GM23248 (cell line): ENCODE measurements at places on chromosomes 4 and X. TPM values are rescaled to one million over a fixed set of nuclear protein-coding genes. Genes with fewer than 3 reads are reported as not detected.

SORBS2 gene
- 0.32 and 5.8 TPM in 2 replicates for total RNA-seq

FOXR2 gene
- total RNA-seq, result not detected in 2 replicates

TMEM31 gene
- not detected in 2 replicates for total RNA-seq

CCDC149 gene
- total RNA-seq, result 5.8 and 6.1 TPM in 2 replicates

SPANXC gene
- total RNA-seq, result not detected in 2 replicates

DNA sequence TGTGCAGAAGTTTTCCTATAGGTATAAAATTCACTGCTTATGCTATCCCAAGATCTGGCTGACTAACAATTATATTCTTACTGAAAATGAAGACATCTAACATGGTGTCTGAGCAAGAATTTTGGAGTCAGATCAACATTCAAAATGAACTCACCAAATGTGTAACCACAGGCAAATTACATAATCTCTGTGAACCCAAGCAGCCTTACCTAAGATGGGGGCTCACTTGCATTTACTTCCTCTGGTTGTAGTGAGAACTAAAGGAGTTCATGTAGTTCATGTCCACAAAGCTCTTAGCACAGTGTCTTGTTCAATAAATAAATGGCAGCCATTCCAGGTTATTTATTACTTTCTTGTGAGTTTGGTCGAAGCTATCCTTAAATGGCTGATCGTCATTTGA, 163.9 kb upstream of the LCORL start:
- no peak for DNase-seq

- no peak for DNase-seq
Measured at GRCh38 chr4:1462768-1463075, 56.5 kb upstream of the NKX1-1 start.

- no peak for DNase-seq
Measured at GRCh38 chrX:39170464-39170863, 369.2 kb downstream of the MID1IP1 start.

- DNase-seq, result no peak
Measured at GRCh38 chr4:71379126-71379525, 40.3 kb downstream of the SLC4A4 start.

- no peak for DNase-seq
Measured at GRCh38 chr4:4344915-4345527, 41.9 kb upstream of the NSG1 start.

DNA sequence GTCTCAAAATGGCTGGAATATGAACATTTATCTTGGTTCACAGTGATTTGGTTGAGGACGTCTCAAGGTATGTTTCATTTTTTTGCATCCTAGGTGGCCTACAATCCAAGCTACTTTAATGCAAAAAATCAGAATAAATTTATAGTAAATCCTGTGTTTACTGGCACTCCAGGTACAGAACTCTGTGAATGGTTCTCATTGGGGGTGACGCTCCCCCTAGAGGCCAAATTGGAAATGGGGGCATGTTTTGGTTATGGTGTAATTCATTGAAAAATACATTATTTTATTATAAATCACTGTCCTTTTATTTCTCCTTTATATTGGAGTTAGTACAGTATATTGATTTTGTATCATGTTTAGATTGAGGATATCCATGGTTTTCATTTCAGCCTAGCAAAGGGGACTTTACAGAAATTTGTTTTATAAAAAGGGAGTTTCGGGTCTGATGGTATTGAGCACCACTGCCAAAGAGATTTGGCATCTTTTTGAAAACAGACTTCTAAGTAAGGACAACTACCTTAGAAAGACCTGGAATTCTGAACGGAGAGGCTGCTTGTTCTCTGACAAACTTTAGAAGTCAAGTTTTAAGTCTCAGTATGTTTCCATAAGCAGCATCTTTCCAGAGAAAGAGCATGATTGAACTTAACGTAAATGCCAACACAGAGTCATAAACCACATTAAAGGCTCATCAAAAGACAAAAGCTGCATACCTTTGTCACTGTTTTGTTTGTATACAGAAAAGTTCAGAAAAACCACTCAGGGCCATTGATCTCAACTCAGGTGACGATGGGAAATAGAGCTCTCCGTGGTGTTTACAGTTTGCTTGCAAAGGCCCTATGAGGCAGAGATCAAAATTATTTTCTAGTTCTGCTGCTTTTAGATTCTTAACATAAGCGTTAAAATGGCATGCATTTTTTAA, 19.4 kb downstream of the MTM1 start:
- peak; percentile 25 for DNase-seq

- DNase-seq, result peak; percentile 18
Measured at GRCh38 chrX:131812847-131813825, 210.0 kb upstream of the STK26 start.

GRCh38 chr4:155684892-155685541, 18.4 kb downstream of the GUCY1A1 start:
- no peak for DNase-seq

DNA sequence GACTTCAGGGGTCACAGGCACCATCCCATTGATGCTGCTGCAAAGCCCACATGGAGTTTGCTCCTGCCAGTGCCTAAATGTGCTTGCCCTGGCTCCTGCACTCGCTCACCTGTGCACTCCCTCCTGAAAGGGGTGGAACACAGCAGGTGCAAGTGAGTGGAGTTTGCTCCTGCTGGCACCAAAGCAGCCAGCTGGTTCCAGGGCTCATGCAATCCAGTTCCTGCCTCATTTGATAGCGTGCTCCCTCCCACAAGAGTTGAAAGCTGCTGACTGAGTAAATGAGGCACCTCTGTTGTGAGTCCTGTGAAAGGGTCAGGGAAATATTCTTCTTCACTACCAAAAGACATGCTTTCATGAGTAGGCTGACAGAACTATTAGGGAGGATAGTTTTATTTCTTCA, 30.5 kb downstream of the CXCL8 start:
- DNase-seq, result no peak

DNA sequence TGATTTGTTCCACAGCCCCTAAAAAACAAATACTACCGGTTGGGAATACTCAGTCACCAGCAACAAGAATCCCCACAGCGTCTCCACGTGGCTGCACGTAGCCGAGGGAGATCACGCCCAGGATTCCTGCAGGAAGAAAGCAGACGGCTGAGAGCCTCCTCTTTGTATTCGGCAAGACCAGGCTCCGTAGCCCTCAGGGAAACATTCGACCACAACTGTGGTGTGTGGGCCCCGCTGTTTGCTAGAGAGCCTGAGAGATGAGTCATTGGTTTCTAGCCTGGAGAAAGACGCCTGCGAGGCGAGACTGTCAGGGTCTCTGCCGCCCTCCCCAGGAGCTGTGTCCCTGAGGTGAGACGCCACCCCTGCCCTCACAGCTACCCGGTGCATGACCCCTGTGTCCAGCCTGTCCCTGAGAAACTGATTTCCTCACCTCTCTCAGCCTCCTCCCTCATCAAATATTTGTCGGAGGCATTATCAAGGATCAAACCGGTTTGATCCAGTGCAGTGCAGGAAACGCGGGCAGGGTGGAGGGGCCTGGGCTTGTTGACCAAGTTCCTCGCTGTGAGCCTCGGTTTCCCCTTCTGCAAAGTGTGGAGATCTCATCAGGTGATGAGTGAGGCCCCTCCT, 4.7 kb upstream of the S100P start:
- DNase-seq, result peak; percentile 94

DNA sequence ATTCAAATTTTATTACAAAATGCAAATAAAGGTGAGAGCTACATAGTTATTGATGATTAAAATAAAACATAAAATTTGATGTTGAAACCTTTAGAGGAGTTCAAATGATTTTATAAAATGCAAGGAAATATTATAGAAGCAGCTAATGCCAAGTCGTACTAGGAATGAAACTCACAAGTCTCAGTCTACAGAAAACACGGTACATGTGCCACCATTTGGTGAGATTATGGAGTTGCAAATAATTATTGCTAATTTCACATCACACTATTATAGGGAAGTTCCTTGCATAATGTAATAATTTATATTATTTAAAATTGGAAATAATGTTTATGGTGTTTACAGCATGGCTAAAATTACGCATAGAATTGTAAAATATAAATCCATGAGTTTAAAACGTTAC, 1601.7 kb upstream of the TENM3 start:
- DNase-seq, result no peak

- DNase-seq, result no peak
Measured at GRCh38 chrX:1466232-1466661, 13.5 kb upstream of the ASMTL start.

- peak; percentile 80 for DNase-seq
Measured at GRCh38 chrX:154712781-154713740, 37.8 kb downstream of the GAB3 start.

DNA sequence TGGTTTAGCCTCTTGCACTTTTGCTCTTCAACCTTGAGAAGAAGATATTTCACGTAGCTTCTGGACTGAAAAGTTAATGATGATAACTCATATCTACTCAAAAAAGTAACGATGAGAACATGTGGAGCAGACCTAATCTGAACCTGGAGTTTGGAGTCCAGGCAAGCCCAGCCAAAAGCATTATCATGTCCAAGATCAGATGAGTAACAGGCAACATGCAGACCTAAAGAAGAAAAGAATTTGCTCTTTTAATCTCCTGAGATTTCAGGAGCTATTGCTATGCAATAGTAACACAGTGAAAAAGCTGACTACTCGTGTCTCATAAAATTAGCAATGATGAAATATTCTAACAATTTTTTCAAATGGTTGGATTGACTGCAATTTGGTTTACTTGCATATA, 21.8 kb upstream of the PPA2 start:
- peak; percentile 2 for DNase-seq

- DNase-seq, result no peak
Measured at GRCh38 chr4:113975578-113975977, 3.9 kb downstream of the ARSJ start.

GRCh38 chr4:7524843-7525242, 90.1 kb upstream of the PSAPL1 start:
- no peak for DNase-seq

DNA sequence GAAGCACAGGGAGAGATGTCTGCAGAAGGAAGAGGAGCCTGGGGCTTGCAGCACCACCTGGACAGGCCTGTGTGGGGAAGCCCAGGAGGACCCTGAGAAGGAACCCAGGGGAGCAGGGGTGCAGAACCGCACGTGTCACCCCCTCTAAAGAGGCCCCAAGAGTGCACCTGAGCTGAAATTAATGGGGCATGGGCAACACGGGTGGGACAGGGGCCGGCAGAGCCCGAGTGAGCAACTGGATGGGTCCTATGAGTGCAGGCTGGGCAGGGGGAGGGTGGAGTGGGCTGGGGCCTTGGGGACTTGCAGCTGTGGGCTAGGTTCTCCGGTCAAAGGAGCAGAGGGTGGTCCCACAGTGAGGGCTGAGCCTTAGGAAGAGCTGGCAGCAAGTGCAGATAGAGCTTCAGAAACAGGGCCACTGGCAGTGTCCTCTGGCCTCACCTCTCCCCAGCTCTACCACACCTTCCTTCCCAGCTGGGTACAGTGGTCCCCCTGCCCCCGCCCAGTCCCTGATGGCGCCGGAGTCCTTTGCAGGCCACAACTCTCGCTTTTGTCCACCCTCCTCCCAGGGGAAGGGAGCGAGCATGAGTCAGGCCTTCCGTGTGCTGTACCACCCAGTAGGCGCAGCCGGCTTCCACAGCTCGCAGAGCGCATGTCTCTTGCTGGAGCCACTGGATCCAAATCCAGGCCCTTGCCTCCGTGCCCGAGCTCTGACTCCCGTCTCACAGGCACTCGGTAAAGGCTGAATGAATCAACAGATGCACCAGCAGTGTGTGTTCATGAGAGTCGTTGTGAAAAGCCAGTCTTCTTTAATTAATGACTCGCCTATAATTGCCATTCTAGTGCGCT, 131.6 kb downstream of the HMX1 start:
- no peak for DNase-seq

- no peak for DNase-seq
Measured at GRCh38 chr4:76035141-76035540, 729 bp downstream of the CXCL11 start.

GRCh38 chrX:77572322-77572721, 125.1 kb downstream of the FGF16 start:
- peak; percentile 66 for DNase-seq

DNA sequence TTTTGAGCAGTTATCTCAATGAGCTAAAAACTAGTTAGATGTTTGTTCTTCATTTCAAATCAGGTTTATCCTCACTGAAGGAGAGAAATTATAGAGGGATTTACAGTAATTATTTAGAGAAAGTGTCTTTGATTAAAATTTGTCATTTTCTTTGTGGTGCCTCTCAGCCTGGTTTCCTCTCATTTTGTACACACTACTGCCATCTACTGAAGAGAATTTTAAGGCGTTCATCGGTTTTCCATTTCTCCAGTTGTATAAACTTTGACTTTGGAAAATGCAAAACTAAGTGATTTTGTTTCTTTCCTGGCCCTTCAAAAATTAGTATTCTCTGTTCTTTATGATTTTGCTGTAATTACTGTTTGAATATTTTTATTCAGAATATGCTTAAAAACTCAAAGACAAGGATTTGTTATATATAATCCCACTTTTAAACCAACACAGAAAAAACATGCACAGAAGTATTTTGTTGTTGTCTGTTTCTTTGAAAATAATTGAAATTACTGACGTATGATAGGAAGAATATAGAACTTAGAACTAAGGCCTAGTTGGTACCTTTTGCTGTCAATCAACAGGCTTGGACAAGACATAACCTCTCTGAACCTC, 34.4 kb upstream of the ANXA3 start:
- peak; percentile 70 for DNase-seq

DNA sequence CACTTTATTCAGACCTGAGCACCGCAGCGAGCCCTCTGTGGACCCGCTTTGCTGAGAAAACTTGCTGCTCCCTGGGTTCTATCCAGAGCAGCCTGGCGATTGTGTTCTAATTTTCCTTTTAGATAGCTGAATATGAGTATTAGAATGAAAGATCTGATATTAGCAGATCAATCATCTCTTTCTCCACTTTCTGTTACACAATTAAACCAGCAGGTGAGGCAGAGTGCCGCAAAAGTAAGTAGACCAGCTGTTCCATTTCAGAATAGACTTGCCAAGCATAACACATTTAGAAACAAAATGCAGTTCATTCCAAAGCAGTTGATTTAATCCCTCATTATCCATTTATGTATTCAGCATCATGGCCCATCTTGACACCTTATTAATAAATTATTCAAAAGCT, 58.6 kb downstream of the PALLD start:
- no peak for DNase-seq

- DNase-seq, result peak; percentile 36
Measured at GRCh38 chr4:166153548-166153947, 280.5 kb downstream of the TLL1 start.

- DNase-seq, result peak; percentile 9
Measured at GRCh38 chrX:47539860-47540259, 21.1 kb upstream of the ARAF start.

GRCh38 chr4:138727731-138728130, 287.9 kb upstream of the NOCT start:
- DNase-seq, result peak; percentile 22

GRCh38 chr4:130147641-130148040, 1051.7 kb downstream of the C4orf33 start:
- no peak for DNase-seq

GRCh38 chr4:85812776-85813175, 337.8 kb downstream of the ARHGAP24 start:
- peak; percentile 15 for DNase-seq
